Activated naive CD4-positive, alpha-beta T cell treated with anti-CD3 and anti-CD28 coated beads, Interleukin-2, amount 50 U/mL, for 72 hours (primary cell): ENCODE measurements at places on chromosomes 13 and 19.

DNA sequence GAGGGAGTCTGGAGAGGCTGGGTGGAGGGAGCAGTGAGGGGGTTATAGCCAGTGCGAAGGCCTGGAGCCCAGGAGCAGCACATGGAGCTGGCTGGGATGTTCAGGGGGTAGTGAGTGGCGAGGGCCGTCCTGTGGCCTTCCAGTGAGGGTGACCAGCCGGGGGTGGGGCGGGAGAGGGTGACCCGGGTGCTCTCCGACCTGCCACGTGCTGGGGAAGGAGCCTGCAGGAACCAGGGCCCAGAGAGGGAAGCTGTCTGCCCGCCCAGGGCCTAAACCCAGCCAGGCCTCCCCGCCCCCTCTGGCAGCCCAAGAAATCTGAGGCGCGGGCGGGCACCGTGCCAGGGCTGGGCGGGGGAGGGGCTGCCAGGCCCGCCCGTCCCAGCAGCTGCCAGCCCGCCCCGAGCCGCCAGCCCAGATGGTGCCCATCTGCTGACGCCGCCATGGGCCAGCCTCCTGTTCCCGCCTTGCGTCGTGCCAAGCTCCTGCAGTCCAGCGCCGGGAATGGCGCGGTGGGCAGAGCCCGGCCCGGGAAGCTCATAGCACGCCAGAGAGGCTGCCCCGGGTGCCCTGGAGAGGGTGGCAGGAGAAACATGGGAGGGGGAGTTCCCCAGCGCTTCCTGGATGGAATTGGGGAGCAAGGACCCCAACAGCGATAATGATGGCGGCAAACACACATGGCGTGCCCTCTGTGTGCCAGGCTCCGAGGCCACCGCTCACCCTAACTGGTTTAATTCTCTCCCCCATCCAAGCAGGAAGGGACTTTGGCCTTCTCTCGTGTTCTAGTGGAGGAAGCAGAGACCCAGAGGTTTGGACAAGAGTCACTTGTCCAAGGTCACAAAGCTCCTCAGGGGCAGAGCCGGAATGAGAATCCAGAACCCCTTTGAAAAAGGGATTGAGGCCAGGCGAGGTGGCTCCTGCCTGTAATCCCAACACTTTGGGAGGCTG is 21.5 kb downstream of the NFIC start:
- DNase-seq = no peak

DNA sequence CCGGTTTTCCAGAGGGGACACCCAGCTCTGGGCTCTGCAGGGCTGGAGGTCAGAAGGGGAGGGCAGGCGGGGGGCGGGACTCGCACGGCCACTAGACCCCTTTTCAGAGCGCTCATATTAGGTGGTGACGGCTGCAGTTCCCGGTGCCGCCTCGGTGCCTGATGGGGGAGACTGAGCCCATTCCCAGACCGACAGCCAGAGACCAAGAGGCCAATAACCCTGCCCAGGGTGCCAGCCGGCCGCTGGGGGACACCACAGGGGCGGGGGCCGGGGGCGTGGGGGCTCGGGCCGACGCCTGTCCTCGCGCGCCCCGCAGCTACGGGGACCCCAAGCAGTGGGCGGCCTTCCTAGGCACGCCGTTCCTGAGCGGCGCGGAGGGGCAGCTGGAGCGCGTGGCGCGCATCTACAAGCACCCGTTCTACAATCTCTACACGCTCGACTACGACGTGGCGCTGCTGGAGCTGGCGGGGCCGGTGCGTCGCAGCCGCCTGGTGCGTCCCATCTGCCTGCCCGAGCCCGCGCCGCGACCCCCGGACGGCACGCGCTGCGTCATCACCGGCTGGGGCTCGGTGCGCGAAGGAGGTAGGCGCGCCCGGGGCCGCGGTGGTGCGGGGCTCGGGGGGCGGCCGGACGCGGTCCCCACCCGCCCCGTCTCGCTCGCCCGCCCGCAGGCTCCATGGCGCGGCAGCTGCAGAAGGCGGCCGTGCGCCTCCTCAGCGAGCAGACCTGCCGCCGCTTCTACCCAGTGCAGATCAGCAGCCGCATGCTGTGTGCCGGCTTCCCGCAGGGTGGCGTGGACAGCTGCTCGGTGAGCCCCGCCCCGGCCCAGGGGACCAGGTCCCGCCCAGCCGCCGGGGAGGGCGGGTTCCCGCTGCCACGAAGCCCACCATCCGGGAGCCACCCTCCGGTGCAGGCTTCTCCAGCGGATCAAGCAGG is 2.4 kb downstream of the TIMM13 start:
- DNase-seq = no peak

DNA sequence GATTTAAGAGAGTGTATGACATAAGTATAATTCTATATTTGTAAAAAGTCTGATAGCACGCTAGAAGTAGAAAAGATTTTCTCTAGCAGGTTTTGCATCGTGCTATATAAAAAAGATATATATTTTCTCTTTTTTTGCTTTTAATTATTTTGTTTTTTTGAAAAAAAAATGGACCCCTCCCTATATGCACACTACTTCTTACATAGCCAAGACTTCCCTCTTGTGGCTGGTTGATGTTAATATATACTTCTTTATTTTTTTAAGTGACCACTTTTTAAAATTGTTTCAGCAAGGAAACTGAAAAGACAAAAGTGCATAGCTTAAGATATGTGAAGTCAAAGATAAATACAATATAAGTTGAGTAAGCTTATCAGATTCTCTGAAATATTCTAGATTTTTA is 1202.8 kb downstream of the DIAPH3 start:
- DNase-seq = no peak

- no peak for DNase-seq
Measured at GRCh38 chr13:73273745-73274144, 214.9 kb downstream of the KLF5 start.

- no peak for DNase-seq
Measured at GRCh38 chr13:30877335-30877734, 28.7 kb upstream of the MEDAG start.

GRCh38 chr19:23778566-23778965 is 19.9 kb upstream of the ZNF681 start:
- no peak for DNase-seq

- DNase-seq = no peak
Measured at GRCh38 chr19:52638601-52639000, 446 bp upstream of the ZNF83 start.

DNA sequence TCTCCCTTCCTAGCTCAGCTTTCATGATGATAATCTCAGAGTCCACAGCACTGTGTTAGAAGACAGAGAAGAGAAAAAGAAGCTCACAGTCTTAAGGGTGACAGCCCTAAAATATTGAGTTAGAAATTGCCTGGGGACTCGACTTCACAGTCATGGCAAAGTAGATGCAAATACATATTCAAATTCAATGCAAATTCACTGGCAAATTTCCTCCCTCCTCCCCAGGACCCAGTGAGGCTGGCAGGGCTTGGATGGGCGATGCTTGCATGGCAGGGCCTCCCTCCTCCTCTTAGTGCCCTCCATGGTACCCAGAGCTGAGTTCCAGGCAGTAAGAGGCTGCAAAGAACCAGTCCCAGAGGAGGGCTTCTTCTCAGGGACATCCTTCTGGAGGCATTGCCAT is 115.6 kb upstream of the UQCRFS1 start:
- no peak for DNase-seq

DNA sequence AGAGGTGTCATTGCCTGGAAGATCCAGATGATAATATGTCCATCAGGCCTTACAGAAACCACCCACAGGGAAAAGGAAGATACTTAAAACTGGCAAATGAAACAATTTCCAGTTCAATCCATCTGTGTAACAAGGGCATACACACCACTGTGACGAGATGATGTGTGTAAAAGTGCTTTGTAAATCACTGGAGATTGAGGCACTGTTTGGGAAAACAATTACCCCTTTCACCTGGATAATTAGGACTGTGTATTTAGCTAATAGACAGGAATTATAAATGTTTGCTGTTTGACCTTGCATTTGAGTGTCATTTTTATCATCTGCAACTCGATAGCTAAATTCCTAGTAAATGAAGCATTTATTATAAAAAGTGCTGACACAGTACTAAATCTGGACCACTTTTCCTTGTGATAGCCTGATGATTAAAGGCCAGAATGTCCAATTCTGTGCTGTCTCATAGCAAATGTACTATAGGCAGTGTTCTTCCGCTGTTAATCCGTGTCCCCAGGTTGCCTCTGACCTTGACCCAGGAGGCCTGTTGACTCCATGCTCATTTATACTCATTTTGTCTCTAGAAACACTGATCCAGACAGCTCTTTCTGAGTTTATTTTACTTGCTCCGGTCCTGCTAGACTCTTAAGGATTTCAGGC is 105.8 kb downstream of the LACC1 start:
- DNase-seq = no peak

- no peak for DNase-seq
Measured at GRCh38 chr13:43583321-43583720, 203.5 kb downstream of the ENOX1 start.

DNA sequence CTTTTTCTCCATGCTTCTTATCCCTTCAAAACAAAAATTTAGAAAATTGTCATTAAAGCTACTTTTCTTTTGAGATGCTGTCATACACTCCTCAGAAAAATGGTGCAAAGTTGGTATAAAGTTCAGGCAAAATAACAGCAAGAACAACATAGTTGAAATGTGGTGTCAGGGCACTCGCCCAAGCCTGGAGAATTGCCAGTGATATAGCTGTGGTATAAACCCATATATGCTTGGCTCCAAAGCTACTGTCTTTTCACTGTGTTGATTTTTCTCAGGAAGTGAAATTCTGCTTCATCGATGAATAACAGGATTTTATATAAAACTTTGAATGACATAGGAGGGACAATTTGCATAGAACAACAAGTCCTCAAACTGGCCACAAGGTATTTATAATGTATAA is 2532.9 kb downstream of the PCDH9 start:
- no peak for DNase-seq

- no peak for DNase-seq
Measured at GRCh38 chr19:15897738-15898276, at the start of gene CYP4F2. Gene CYP4F2, minus strand, starts transcription at chr19:15898074. Its CDS starts 463 bp downstream, at chr19:15897611.

DNA sequence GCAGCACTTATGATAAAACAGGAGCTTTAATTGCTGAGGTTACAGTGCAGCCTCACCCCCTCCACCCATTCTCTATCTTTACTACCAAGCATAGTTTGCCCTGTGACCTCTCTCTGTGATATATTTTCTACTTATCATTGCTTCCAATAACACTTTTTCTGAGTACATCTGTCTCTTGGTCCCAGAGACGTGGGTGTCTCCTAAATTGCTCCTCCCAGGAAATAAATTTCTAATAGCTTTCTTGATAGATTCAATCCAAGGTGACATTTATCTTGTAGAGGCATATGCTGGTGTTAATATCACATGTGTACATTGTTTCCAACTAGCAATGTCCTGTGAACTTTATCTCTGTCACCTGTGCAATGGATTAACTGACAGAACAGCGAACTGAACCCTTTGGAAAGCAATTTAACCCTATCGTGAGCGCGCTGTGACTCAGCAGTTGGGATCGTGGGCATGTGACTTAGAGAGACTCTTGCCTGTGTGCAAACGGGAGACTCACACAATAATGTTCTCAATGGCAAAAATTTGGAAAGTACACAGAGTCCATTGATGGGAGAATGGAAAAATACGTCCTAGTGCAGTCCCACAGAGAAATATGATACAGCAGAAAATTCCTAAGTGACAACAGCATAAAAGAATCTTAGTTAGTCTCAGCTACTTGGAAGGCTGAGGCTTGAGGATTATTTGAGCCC is 7.0 kb upstream of the MAP2K2 start:
- DNase-seq = no peak

GRCh38 chr19:38034492-38034860 is 127.5 kb downstream of the SIPA1L3 start:
- no peak for DNase-seq

- no peak for DNase-seq
Measured at GRCh38 chr13:109010912-109011311, 381.5 kb downstream of the MYO16 start.

DNA sequence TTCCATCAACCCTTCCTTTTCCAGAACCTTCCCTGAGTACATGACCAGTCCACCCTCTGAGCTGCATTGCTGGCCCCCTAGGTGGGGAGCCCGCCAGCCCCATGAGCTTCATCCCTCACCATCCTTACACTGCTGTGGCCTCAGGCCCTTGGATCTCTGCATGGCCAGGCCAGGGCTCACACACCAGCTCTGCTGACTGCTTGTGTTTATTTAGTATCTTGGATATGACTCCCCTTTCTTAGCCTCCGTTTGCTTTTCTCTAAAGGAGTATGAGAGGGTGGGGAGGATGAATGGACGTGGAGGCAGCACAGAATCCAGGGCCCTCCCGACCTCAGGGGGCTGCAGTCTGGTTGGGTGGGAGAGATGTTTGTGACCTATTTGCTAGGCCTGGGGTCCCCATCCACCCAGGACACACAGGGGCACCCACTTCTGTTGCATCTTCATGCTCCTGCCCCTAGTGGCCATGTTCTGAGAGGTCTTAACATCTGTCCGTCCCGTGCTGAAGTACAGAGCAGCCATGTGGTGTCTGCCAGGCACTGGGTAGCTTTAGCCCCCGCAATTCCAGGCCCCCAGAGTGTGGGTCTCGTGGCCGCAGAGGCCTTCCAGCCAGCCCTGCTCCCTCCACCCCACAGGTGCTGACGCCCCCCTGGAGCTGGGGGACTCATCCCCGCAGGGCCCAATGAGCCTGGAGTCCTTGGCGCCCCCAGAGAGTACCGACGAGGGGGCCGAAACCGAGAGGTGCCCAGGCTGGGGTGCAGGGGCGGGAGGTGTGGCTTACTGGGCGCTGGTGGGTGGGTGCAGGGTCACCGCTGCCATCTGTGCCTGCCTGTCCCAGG is 13.0 kb downstream of the ARHGEF1 start:
- no peak for DNase-seq

DNA sequence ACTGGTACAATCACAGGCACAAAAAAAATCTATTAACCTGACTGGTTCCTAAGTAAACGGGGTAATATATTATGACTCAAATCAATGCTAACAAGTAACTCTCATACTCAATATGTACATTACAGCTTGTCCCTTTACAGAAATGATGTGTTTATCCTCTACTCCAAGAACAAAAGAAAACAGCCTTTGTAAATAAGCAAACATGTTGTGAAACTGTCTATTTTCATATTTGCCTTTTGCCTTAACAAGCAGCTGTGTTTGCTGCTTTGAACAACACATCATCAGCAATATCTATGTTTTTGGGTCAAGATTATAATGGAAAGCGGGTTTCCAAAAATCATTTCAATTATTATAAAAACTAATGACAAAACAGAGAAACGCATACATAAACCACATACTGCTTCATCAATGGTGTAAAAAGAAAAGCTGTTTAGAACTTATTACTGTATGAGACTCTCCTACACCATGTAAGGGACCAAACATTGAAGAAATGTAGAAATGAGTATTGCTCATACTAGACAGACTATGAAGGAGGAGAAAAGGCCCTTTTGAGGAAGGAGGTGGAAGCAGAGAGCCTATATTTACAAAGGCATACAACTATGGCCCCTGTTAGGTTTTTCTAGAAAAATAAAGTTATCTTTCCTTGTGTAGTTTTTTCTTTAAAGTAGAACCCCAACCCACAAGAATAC is 14.8 kb downstream of the TBC1D4 start:
- no peak for DNase-seq
